ENCODE measurements at places on chromosomes 13 and 19.
A peak's percentile ranks its signal among the peaks of the same experiment; 100 is the strongest.

DNA sequence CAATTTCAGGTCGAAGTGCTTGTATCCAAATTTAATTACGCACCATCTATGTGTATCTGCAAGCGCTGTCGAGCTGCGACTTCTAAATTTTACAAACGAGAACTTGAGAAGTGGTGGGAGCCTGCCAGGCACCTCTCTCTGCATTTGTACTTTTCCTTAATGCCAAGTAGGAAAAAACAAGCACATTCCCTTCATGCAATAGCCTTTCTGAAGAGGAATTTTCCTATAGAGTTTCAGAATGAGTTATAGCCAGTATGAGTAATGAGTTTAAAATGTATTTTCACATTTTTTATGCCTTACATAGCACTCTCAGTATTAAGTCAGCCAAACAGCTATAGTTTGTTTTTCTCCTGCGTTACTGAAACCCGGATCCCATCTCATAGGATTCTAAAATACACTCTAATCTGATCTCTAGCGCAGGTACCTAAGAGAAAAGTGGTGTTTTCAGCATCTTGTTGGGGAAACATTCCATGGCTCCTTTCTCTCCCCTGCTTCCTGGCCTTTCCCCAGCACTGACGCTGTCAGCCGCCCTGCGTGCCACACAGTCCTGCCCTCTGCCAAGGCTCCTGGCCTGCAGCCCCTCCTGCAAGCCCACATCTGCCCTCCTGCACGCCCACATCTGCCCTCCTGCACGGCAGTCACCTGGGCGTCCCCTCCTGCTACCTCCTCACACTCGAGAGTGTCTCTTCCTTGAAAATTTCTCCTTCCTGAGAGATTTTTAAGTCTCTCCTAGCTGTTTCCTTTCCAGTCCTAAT lies 526.9 kb downstream of the MYO16 start:
- DNase-seq = no peak

GRCh38 chr19:39192846-39193245 lies 3.9 kb upstream of the NCCRP1 start:
- no peak for DNase-seq

- DNase-seq = peak; percentile 1
Measured at GRCh38 chr19:44356383-44357111, at the start of gene ZNF112. ZNF112 (minus strand) TSS chr19:44356680; CDS start chr19:44340539, 16,141 bp downstream.

DNA sequence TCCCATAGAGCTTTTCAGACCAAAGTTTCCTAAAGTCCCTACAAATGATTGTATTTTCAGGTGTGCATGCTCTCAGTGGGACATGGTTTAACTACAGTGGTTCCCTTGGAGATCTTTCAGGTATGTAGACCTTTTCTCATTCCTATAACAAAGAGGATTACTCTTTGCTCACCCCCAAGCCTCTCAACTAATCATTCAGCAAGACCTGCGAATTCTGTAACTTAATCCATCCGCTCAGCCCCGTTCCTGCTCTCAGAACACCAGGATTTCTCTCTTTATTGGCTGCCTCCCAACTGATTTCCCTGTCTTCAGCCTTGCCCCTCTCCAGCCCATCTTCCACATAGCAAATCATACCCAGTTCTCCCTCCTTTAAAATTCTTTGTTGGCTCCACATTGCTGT lies 253.6 kb downstream of the MTUS2 start:
- no peak for DNase-seq

DNA sequence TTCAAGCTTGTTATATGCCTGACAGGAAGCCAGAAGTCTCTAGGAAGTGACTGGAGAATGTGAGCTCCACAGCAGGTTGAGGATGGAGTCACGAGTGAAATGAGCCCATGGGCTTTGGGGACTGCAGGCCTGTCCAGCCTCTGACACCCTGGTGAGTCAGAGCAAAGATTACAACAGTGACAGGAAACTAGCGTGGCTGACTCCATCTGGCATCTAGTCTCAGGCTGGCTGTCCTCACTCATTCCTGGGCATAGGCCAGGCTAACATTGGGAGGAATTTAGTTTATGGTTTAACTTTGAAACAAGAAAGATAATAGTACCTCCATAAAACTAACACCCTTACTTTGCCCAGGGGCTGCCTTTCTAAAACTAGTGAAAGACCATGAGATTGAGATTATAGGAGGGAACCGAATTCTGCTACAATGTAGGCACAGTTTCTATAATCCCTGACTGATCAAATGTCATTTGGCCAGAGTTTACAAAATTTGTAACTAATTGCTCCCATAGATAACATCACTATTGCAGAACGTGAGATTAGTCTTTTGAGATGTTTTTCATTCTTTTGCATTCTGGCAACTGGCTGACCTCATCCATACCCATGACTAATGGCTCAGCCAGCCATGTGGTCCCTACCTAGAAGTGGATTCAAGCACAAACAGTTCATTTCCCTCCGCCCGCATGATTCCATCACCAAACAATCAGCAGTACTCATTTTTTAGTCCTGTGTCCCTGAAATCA lies 28.4 kb downstream of the PSG1 start:
- no peak for DNase-seq

GRCh38 chr19:48348045-48348444 lies 15.7 kb downstream of the TMEM143 start:
- DNase-seq = no peak

DNA sequence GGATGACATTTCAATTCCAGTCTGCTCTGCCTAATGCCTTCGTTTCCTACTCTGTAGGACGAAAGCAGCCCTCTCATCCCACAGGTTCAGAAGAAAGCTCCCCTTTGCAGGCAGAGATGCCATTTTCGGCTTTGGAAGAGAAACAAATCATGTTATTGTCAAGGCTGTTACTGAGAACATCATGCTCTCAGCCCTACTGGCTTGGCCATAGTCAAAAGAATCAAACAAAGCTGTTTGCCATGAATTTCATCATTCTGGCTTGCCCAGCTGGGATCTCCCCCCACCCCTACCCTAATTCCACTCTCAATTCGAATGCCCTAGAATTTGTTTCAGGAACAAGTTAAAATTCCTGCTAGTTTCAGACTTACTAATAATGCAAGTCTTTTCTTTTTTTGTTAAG lies 162.3 kb upstream of the SERP2 start:
- no peak for DNase-seq

DNA sequence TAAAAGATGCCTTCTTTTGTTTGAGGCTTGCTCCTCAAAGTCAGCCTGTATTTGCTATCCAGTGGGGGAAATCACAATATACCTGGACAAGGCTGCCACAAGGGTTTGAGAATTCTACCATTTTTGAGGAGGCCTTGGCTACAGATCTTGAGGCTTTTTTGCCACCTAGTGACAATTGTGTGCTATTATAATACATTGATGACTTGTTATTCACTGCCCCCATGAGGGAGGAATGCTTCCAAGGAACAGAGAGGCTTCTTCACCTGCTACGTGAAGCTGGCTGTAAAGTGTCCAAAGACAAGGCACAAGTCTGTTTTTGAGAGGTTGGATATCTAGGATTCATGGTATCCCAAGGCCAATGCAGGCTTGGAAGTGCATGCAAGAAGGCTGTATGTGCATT lies 72.5 kb downstream of the ZNF708 start:
- DNase-seq = no peak

DNA sequence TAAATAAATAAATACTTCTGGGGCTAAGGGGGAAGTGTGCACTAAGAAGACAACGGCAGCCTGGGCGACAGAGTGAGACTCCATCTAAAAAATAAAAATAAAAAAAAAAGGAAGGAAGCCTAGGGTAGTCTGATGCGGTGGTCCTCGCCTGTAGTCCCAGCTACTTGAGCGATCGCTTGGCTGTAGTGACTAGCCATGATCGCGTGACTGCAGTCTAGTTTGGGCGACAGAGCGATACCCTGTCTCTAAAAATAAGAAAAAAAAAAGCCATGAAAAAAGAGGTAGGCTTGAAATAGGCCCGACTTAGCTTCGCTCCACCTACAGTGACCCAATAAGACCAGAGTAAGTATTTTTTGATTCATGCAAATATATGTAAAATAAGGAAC lies 661 bp upstream of the BABAM1 start:
- DNase-seq = no peak

DNA sequence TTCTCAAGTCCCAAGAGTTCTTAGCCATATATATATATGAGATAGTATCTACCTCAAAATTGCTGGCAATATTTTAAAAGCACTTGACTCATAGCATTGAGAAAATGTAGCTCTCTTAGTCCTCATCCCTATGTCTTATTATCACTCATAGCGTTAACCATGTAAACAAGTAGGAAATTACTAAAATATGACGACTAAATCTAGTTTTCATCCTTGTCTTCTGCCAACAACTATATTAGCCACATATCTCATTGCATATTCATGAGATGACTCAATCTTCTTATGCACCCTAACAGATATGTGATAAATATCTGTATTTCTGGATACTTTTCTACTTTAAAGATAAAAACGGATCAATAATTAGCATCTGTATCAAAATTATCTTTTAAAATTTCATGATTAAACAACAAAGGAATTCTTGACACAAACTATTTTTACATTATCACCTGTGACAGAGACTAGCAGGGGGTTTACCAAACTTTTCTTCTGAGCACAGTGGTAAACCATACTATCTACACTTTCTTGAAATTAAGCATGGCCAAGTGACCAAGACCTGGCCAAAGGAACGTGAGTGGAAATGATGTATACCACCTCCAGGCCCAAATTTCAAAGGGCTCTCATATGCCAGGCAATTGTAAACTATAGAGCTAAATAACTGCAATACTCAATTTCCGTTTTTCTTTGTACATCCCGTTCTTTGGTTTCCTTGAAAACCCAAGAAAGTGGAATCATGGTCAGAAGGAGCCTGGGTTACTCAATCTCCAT lies 45.7 kb downstream of the ZC3H13 start:
- no peak for DNase-seq

GRCh38 chr13:29543230-29544215 lies 52.0 kb downstream of the SLC7A1 start:
- DNase-seq = peak; percentile 28

GRCh38 chr13:73721571-73721970 lies 412.6 kb downstream of the KLF12 start:
- no peak for DNase-seq

DNA sequence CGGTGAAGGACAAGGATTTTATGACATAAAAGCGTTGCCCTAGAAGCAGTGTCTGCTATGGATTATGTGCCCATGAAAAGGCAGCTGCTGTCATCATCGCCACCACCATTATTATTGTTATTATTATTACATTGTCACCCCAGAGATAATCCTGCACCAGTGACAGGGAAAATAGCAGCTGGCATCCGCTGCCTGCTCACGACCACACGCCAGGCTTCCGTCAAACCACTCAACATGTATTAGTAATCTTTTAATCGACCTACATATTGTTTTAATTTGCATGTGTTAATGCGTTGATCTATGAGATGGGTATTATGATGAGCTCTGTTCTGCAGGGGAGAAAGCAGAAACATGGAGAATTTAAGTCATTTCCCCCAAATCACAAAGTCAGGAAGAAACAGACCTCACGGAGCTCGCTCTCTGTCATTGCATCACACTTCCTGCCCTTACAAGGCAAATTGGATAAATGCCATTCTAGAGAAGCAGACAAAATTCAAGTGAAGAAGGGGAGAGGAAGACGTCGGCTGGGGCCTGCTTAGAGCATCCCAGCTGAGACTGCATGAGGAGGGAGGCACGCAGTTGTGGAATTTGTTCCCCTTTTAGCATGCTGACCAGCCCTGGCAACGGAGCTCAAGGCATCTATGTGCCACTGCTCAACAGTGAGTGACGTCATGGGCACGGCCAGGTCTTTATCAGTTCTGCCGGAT lies at the start of gene FFAR3:
Gene FFAR3, plus strand, starts transcription at position 594 of the 707 bp plus-strand sequence. CDS start 431 bp downstream, outside the sequence.
- DNase-seq = no peak

DNA sequence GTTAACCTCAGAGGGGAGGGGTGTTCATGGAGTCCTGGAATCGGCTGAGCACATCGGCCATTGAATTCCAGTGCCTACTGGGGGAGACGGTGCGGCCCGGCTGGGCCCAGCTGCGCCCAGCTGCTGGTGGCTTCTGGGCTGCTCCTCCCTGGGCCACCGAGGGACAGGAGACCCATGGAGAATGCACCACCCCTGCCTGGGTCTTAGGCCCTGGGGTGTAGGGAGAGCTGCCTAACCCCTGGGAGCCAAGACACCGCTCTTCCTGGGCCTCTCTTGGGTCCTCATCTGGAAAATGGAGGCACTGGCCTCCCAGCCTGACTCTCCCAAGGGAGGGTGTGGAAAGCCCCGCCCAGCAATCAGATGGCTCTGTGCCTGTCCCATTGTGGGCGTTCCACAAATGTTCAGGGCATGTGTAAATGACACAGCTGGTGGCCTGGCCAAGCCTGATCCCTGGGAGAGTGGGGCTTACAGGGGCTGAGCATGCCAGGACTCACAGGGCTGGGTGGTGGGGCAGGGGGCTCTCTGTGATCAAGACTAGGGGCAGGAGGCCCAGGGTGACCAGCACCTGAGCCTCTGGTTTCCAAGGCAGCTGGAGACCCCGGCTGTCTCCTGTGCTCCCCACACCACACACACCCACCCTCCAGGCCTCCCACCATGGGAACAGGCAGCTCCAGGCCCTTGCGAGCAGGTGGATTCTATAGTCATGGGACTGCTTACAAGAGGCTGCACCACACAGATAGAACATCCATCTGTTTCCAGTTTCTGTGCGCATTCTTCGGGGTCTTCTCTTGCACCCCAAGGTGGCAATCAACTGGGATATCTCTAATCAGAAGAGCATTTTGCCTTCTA lies 150.9 kb downstream of the URI1 start:
- no peak for DNase-seq

DNA sequence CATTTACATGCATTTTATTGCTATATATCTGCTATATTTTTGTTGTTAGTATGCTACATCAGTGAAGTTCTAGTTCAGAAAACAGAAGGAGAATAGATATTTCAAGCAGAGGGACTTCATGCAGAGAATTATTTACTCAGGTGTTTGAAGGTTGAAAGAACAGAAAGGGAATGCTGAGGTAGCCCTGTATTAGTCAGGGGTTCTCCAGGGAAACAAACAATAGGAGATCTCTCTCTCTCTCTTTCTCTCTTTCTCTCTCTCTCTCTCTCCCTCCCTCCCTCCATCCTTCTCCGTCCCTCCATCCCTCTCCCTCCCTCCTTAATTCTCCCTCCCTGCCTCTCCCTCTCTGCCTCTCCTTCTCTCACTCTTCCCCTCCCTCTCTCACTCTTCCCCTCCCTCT lies 114.3 kb upstream of the TDRD3 start:
- DNase-seq = no peak

DNA sequence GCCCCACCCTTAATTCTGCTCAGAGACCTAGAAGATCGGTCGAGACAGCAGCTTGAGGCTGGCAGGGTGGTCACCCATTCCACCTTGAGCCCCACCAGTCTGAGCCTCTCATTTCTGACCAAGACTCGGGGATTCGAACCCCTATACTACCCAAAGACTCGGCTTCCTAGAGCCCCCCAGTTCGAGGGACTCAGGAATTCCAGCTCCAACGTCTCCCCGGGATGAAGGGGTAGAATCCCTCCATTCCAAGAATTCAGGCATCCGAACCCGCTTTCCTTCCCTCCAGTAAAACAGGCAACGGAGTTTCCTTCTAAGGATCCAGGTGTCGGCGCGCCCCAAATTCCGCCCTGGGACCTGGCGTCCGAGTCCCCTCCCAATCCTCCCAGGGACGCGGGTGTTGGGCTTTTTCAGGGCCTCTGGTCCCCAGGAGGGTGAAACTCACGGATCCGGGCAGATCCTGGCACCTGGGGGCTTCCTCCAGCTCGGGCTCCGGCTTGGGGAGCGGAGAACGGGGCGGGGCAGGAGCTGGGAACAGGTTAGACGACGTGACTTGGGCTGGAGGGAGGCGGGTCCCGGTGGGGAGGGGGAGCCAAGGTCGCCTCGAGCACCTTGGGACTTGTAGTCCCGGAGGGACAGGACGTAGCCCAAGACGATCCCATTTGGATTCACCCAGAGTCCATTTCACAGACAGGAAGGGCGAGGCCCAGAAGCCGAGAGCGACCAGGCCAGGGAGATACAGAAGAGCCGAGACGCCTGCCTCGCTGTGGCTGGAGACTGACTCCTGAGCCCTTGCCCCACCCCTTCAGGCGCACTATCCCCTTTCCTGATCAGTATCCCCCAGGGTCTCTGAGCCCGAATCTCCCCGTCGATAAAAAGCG lies at the start of gene PPP1R13L:
Gene PPP1R13L, minus strand, starts transcription at position 513 of the 878 bp plus-strand sequence. CDS start 6,751 bp downstream, outside the sequence.
- DNase-seq = peak; percentile 44

Data from stimulated activated CD4-positive, alpha-beta T cell treated with anti-CD3 and anti-CD28 coated beads, Interleukin-4, amount 100 ng/mL, for 4 hours (primary cell).